Right ventricle myocardium inferior (tissue), 1 donor: ENCODE measurements at places on chromosomes 4 and X. TPM values are rescaled to one million over a fixed set of nuclear protein-coding genes. Genes with fewer than 3 reads are reported as not detected.

The SSX1 gene
- total RNA-seq: not detected

The SPATA4 gene
- total RNA-seq: not detected

The FAM13A gene
- 17.3 TPM for total RNA-seq

The DOK7 gene
- total RNA-seq: 35.5 TPM

The GPR34 gene
- total RNA-seq: 10.0 TPM

The C4orf36 gene
- total RNA-seq: 0.78 TPM

The NEIL3 gene
- 0.16 TPM for total RNA-seq

The IL2RG gene
- 2.8 TPM for total RNA-seq

The KCND1 gene
- 0.68 TPM for total RNA-seq

The SPOCK3 gene
- total RNA-seq: not detected

The PAGE2 gene
- total RNA-seq: not detected

The BMPR1B gene
- total RNA-seq: 1.4 TPM

The CFAP99 gene
- not detected for total RNA-seq

The C4orf50 gene
- not detected for total RNA-seq

The AADAT gene
- 1.4 TPM for total RNA-seq

The SSX2B gene
- not detected for total RNA-seq

The BEX5 gene
- 0.68 TPM for total RNA-seq

The DUSP21 gene
- total RNA-seq: not detected

The GALNT7 gene
- 5.1 TPM for total RNA-seq

The RBM46 gene
- not detected for total RNA-seq

The PLP1 gene
- 11.4 TPM for total RNA-seq

The CCNB3 gene
- 0.41 TPM for total RNA-seq

The USP17L24 gene
- not detected for total RNA-seq

The RHOXF2 gene
- not detected for total RNA-seq

The CFAP47 gene
- not detected for total RNA-seq

The HPGD gene
- 1.1 TPM for total RNA-seq

The MRFAP1 gene
- 234 TPM for total RNA-seq

The SERPINA7 gene
- total RNA-seq: not detected

The ACOX3 gene
- total RNA-seq: 25.3 TPM

The MAGEA10 gene
- total RNA-seq: not detected

The GRIA3 gene
- total RNA-seq: 0.73 TPM

The UGT2A3 gene
- not detected for total RNA-seq

The NONO gene
- 120 TPM for total RNA-seq

The BEND4 gene
- total RNA-seq: 0.05 TPM

The FGA gene
- total RNA-seq: not detected

The STATH gene
- total RNA-seq: not detected

The FRMD7 gene
- total RNA-seq: not detected

The HS6ST2 gene
- total RNA-seq: 0.08 TPM

The PROM1 gene
- total RNA-seq: 3.5 TPM

The ADGRG2 gene
- 0.62 TPM for total RNA-seq

The F8A2 gene
- not detected for total RNA-seq

The SLIT2 gene
- 12.1 TPM for total RNA-seq

The PWWP3B gene
- 11.5 TPM for total RNA-seq

The VCX3B gene
- not detected for total RNA-seq

The THAP9 gene
- 5.5 TPM for total RNA-seq

The GPRIN3 gene
- total RNA-seq: 5.9 TPM

The MAP9 gene
- total RNA-seq: 7.3 TPM

The SPINK2 gene
- total RNA-seq: not detected

The TRIM61 gene
- 2.2 TPM for total RNA-seq

The RHOH gene
- 0.54 TPM for total RNA-seq

The CT45A1 gene
- total RNA-seq: not detected

The P2RY4 gene
- total RNA-seq: not detected

The TMPRSS11F gene
- not detected for total RNA-seq

The IDUA gene
- 8.6 TPM for total RNA-seq

The SAP30 gene
- total RNA-seq: 14.6 TPM

The CDX4 gene
- total RNA-seq: not detected
